NCI-H82 (cell line): ENCODE measurements at places on chromosomes 7 and 10.

DNA sequence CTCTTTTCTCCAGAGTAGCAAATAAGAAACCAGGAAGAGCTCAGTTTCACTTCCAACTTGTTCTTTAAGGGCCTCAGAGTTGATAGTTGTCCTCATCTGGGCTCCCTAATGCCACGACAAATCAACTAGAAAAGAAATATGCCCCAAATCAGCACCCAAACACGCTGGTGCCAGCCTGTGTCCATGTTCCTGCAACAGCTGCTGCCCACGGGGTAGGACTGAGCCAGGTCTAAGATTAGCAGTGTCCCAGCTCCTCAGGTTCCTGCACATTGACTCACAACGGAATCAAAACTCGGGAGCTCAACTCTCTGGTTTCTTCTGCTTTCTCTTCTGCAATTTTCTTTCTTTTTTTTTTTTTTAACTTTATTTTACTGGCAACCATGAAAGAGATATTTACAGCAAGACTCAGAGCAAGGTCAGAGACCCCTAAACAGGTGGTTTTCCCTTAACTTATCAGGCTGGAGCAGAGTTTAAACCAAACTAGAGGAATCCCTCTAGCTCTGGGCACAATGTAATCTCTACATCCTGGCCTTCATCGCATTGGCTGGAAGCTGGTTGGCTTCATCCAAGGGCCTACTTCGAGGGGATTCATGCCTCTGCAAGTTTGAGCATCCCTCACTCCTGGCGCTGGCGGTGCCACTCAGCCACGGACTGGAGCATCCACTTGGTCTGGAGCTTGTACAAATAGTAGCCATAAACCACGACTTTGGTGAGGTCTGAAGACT, 126.1 kb downstream of the PFKFB3 start:
- no peak for DNase-seq

DNA sequence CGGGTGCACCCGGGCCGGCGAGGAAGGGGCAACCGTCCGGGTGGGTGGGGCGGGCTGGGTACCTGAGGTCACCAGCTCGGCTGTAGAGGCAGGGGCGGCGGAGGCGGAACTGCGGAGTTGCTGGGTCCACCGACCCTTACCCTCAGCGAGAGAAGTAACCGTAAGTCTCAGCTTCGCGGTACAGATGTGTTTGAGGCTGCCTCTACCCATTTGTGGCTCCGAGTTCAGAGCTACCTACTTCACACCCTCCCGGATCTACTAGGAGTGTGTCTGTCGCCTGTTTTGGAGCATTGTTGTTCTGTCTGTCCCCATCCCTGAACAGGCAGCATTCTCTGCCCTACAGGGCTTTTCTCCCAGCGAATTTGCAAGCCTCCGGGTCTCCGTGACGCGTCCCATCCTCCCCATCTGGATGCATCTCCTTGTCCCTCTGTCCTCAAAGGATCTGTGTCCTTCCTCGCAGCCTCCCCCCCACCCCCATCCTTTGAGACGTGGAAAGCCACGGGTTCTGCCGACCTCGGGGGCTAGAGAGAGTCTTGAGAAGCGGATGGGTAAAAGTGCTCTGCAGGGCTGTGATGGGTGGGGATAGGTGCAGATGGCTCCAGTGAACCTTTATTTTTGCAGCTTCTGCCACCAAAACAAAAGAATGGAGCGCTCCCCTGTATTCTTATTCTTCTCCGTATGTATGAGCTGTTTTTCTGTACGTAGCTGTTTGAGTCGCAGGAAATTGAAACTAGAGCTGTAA, 757 bp downstream of the ANKIB1 start:
- DNase-seq: peak; percentile 64

DNA sequence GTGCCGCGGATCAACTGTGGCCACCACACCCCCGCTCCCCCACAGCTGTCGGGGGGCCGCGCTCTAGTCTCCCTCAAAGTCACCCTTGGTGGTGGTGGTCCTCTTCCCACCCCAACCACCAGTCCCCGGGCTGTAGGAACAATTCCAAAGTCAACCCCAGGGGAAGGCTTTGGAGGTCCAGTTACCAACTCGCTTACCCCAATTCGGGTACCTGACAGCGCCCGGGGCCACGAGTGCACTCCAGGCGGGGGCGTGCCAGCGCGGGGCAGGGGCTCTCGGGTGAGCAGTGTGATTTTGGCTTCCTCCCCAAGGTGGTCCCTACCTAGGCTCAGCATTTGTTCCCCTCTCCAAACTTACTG, 584 bp upstream of the ZMIZ1 start:
- DNase-seq: no peak

DNA sequence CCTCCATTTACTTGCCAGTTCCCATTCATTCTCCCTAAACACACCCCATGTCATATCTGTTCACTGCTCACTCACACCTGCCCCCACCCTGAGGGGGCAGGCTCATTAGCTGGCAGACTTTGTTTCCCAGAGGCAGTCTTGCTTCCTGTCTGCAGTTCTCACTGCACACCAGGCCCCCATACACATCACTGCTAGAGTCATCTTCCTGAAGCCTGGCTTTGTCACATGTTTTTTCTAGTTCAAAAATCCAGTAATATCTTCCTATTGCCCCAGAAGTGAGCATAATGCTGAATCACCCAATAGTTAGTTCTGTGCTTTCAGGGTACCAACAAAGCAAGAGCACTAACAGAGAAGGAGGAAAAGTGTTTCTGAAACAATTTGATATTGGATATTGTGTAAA, 1.9 kb downstream of the LRRC72 start:
- no peak for DNase-seq

- DNase-seq: no peak
Observed at GRCh38 chr10:108410236-108410635, 1245.7 kb upstream of the SORCS1 start.

DNA sequence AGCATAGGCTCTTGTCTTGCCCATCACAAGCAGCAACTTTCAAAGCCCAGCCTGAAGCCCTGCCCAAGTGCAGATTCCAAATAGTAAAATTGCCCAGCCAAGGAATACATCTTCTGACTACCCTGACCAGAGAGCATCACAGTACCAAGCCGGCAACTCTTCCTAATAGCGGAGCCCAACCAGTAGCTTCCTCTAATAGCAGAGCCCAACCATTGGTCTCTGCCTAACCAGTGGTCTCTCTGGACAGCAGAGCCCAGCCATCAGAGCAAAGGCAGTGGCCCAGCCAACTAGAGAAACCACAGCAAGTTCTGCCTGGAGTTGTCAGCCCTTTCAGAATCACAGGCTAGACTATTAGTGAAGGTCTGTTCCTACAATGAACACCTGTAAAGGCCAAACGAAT, 285.6 kb downstream of the HGF start:
- peak; percentile 56 for DNase-seq

- DNase-seq: no peak
Observed at GRCh38 chr7:47513741-47514241, 68.1 kb downstream of the TNS3 start.

DNA sequence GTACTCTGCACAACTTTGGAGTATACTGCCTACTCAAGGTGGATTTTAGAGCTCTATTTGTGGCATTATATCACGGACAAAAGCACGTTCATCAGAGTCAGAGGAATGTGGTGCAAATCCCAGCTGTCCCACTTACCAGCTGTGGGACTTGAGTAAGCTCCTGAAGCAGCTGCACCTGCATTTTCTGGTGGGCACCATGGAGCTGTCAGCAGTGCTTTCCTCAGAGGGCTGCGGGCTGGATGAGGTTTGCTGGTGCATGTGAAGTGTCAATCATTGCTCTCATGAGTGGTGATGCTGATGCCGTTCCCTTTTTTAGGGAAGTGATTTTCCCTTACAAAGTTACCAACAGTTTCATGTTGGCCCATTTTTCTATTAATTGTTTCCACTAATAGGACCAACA, 53.4 kb downstream of the EGFR start:
- no peak for DNase-seq

- DNase-seq: peak; percentile 77
Observed at GRCh38 chr10:14172336-14172950, 158.3 kb downstream of the FRMD4A start.

- DNase-seq: peak; percentile 62
Observed at GRCh38 chr7:55571511-55572377, 558 bp downstream of the VOPP1 start.

- peak; percentile 94 for DNase-seq
Observed at GRCh38 chr10:100185364-100186252, at the start of gene ERLIN1. Gene ERLIN1, minus strand, starts transcription at chr10:100186029. Its CDS starts 403 bp downstream, at chr10:100185626.

GRCh38 chr10:42477170-42477569, 161.2 kb downstream of the ZNF33B start:
- DNase-seq: no peak

GRCh38 chr7:128221929-128222403, 19.1 kb upstream of the LEP start:
- no peak for DNase-seq

DNA sequence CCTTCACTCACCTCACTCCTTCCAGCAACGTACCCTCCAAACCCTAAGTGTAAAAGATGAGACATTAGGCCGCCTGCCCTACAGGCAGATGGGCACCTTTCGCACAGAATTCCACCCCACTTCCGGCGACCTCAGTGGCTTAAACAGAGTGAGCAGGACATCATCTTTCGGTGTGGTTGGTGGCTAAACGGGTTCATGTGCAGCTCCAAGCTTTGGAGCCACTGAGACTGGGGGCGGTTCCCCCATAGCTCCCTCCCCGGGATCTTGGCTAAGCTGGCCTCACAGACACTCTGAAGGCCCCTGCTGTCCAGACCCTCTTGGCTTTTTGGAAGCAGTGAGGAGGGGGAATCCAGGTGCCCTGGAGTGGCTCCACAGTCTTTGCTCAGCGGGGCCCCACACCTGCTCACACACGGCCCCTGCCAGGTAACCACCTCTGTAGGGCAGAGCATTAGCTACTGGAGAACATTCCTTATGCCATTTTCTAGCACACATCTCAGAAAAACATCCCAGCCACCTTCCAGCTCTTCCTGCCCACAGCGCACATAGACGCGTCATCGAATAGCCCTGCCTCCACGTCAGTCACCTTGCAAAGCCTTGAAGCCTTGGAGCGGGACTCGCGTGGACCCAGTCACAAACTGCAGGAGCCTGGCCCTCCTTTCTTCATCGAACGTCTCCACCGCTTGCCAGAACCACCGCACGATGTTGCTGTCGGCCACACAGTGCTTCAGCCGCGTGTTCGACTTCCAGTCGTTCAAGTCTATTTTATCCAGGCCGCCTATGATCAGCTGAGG, 108.8 kb downstream of the SMURF1 start:
- no peak for DNase-seq

- DNase-seq: no peak
Observed at GRCh38 chr10:76234499-76235226, 803.2 kb downstream of the LRMDA start.

- no peak for DNase-seq
Observed at GRCh38 chr7:11436773-11437524, 395.0 kb downstream of the THSD7A start.

DNA sequence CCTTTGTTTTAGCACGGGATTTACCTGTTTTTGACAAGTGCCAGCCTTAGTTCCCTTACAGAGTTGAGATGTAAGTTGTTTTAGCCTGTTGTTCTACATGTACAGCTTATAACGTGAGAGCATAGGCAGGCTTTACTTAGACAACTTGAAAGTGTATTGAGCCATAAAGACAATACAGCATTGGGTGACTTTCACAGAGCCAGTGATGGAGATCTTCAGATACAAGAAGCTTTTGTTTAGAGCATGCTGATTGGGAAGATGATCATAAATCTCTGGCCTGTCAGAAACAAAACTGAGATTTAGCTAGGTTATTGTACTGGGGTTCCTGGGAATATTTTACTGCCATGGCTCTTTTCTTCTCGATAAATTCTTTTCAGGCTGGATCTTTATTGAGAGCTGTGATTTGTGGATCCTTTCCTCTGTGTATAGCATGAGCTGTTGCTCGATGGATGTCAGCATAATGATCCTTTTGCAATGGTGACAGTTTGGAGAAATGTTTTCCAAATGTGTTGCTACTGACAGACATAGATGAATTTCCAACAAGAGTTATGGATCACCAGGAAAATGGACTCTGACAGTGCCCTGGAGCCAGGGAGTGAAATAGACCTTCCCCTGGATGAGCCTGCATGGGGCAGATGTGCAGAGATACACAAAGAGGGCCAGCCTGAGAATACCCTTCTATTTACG, 30.2 kb downstream of the LHFPL3 start:
- no peak for DNase-seq

DNA sequence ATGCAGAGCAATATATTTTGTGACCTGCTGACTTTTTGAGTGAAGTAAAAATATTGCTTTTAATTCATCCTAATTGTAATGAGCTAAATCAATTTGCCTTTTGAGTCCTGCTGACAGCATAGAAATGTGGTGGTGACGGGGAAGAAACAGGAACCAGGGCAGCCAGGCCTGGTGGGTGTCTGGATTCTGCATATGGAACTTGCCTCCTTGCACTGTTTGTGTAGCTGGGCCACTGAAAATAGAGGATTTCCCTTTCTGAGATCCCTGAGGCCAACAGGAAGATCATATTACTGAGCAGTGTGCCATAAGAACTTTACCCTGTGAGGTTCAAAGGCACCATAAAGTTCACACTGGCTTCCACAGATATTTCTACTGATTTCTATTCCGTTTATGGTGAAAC, 488.4 kb upstream of the AKR1E2 start:
- no peak for DNase-seq

DNA sequence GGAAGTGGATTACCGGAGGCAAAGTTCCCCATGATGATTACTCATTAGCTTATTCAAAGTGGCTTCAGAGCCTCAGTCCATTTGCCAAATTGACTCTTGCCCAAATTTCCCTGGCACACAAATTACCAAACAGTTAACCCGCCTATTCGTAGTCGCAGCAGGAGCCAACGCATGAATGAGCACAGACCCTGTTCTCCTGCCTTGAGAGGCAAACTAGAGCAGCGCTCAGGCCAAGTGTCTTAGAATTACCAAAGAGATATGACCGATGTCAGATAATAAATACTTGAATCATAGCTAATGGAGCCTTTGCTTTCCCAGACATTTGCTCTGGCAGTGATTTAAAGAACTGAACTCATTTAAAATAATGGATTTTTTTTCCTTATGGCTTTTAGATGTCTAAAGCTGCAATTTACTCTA, 64.9 kb downstream of the CTTNBP2 start:
- no peak for DNase-seq

- DNase-seq: peak; percentile 63
Observed at GRCh38 chr10:75234683-75235374, 928 bp downstream of the COMTD1 start.

DNA sequence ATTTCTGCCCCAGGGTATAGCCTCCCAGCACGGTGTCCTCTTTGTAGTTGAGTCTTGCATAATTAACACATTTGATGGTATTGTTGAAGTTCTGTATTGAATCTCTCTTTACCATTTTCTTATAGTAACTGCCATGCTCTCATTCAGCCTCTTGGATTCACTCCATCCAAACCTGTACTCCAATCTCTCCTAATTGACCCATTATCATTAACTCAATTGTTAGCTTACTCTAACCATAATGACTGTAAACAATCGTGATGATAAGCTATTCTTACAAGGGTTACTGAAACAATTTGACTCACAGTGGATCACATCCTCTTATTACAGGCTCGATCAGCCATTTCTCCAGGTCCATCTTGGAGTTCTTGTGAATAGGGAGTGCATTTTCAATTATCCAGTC, 191.9 kb upstream of the AGK start:
- DNase-seq: no peak

DNA sequence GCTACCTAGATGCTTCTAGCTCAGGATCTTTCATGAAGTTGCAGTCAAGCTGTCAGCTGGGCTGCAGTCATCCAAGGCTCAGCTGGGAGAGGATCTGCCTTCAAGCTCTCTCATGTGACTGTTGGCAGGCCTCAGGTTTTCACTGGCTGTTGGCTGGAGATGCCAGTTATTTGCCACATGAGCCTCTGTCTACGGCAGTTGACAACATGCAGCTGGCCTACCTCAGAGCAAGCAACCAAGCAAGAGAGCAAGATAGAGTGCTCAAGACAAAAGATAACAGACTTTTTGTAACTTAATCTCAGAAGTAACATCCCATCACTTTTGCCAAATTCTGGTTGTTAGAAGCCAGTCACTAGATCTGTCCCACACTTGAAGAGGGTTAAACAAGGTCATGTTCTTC, 125.8 kb downstream of the TPST1 start:
- DNase-seq: peak; percentile 9

GRCh38 chr7:158837790-158838637, 8.7 kb upstream of the ESYT2 start:
- DNase-seq: no peak
